Esophagus muscularis mucosa (tissue), 4 donors: ENCODE measurements at places on chromosomes 1 and 21. TPM values are rescaled to one million over a fixed set of nuclear protein-coding genes. Genes with fewer than 3 reads are reported as not detected.
A peak's percentile ranks its signal among the peaks of the same experiment; 100 is the strongest.

The KRTAP21-1 gene
- not detected for total RNA-seq

The C1orf210 gene
- total RNA-seq = not detected

The NFASC gene
- total RNA-seq = 67.5 TPM

- H3K4me3 ChIP-seq = peak overlapping the region; percentile 35
- no peak for DNase-seq
- H3K36me3 ChIP-seq = no peaks in the 10 kb centered on the region
- H3K4me1 ChIP-seq = peaks cover 90% of the 10 kb centered on the region
Observed at GRCh38 chr21:44958471-44959191, 18.8 kb downstream of the SLX9 start.

DNA sequence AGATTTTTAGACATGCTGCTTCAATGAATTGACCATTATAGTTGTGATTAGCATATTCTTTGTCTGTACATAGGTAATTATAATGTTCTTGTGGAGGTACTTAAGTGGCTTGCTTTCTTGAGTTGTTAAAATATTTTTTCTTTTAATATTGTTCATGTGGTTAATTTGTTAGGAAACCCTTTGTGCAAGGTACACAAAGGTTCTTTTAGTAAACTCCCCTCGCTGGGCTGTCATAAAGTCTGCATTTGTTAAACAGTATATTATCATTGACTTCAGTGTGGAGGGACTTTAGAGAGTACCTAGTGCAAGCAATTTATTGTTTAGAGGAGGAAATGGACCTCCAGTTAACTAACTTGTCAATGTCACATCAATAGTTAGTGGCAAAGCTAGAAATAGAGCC lies 52.5 kb downstream of the DISP1 start:
- H3K4me1 ChIP-seq = no peaks in the 10 kb centered on the region
- H3K27ac ChIP-seq = no peak overlapping the region
- H3K4me3 ChIP-seq = no peak overlapping the region
- no peaks in the 10 kb centered on the region for H3K36me3 ChIP-seq
- DNase-seq = no peak

DNA sequence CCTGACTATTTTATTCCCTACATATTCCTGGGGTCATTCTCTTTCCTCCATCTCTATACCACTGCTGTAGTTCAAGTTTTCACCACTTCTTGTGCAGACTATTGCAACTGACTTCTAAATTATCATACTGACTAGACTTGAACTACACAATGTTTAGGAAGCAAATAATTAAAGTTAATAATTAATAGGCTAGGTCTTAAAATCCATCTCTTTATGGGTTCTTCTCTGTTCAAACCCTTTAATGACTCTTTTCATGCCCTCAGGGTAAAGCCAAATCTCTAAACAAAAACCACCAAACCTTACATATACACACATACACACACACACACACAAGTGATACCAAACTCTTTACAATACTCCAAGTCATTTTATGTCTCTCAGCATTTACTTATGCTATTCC lies 22.3 kb upstream of the MOB3C start:
- peaks cover 19% of the 10 kb centered on the region for H3K36me3 ChIP-seq
- H3K4me1 ChIP-seq = peaks cover 57% of the 10 kb centered on the region
- no peak for DNase-seq
- H3K4me3 ChIP-seq = no peak overlapping the region
- H3K27ac ChIP-seq = peak overlapping the region; percentile 82
- no peaks in the 10 kb centered on the region for H3K27me3 ChIP-seq

DNA sequence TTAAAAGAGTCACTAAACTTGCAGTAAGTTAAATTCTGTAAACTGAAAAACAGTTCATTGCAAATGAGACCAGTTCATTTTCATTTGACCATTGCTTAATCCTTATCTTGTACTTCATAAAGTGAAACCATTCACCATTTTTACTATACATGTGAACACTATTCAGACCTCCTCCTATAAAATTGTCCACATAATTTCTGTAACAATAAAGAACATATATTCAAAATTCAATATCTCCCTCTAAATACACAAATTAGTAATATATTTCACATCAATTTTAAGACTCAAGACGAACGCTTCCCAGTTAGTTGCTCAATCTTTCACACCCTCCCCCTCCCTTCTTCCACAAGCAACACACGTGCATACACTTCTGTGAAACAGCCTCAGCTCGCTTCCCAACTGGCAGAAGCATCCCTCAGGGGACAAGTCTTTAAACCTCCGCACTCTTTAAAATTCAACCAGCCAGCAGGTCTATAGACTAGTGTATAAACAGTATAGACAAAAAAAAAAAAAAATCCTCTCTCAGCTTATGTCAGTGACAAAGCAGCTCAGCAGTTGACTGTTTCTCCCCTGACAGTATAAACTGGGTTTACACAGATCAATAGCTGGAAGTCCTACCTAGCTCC lies 99.6 kb downstream of the DENND1B start:
- no peak overlapping the region for H3K27ac ChIP-seq
- H3K27me3 ChIP-seq = no peaks in the 10 kb centered on the region
- H3K36me3 ChIP-seq = no peaks in the 10 kb centered on the region
- no peak for DNase-seq
- peak overlapping the region; percentile 21 for H3K4me3 ChIP-seq

DNA sequence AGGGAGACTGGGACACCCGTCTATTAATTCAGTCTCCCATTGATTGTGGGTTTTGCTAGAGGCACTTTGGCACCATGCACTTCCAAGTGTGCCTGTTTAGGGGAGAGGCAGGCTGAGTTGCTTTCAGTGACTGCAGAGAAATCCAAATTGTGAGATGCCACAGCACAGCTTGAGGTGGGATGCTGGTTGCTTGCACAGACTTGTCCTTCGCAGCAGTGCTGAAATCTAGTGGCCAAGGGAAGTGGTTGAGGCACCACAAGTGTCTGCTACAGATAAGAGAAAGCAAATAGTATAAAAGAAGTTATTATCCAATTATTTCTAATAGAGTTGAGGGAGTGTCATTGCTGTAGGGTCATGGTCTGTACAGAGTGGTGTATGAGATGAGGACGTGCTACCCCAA lies 40.0 kb upstream of the APP start:
- no peaks in the 10 kb centered on the region for H3K36me3 ChIP-seq
- no peak for DNase-seq
- no peak overlapping the region for H3K27ac ChIP-seq
- no peaks in the 10 kb centered on the region for H3K4me1 ChIP-seq
- no peaks in the 10 kb centered on the region for H3K27me3 ChIP-seq

DNA sequence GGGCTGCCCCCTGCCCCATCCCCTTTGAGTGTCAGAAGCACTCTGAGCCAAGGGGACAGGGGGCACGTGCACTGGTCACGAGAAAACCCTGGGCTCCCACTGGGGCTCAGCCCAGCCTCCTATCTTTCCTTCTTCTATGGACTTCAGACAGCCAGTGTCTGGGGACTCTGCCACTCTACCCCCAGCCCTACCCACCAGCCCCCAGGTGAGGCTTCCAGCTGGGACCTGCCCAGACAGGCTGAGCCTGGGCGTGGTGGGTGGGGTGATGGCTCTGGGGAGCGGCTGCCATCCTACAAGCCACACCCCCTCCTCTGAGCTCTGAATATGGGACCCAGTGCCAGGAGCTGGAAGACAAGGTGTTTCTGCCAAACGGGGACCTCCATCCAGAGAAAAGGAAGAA lies 8.0 kb upstream of the SFN start:
- H3K36me3 ChIP-seq = peaks cover 82% of the 10 kb centered on the region
- no peaks in the 10 kb centered on the region for H3K27me3 ChIP-seq
- H3K27ac ChIP-seq = no peak overlapping the region
